ENCODE measurements at places on chromosomes 7 and 10. TPM values are rescaled to one million over a fixed set of nuclear protein-coding genes. Genes with fewer than 3 reads are reported as not detected.

GRCh38 chr7:4079366-4079765, 602.7 kb upstream of the FOXK1 start:
- no peak overlapping the region for H3K4me3 ChIP-seq
- peaks cover 11% of the 10 kb centered on the region for H3K36me3 ChIP-seq
- H3K27me3 ChIP-seq: no peaks in the 10 kb centered on the region
- H3K4me1 ChIP-seq: no peaks in the 10 kb centered on the region
- H3K27ac ChIP-seq: no peak overlapping the region

GRCh38 chr7:139749545-139749944, 28.3 kb downstream of the HIPK2 start:
- no peak overlapping the region for H3K4me3 ChIP-seq
- H3K4me1 ChIP-seq: peaks cover 75% of the 10 kb centered on the region
- DNase-seq: no peak

ABCB1 gene
- total RNA-seq: 14.6 TPM

- H3K36me3 ChIP-seq: no peaks in the 10 kb centered on the region
- no peak overlapping the region for H3K27ac ChIP-seq
- no peaks in the 10 kb centered on the region for H3K4me1 ChIP-seq
- no peaks in the 10 kb centered on the region for H3K27me3 ChIP-seq
Measured at GRCh38 chr7:78326189-78326588, 527.6 kb downstream of the PHTF2 start.

GRCh38 chr10:133527771-133528271, 658 bp downstream of the CYP2E1 start:
- no peak overlapping the region for H3K27ac ChIP-seq
- no peaks in the 10 kb centered on the region for H3K36me3 ChIP-seq
- H3K4me1 ChIP-seq: peaks cover 32% of the 10 kb centered on the region
- DNase-seq: no peak
- peak overlapping the region; percentile 1 for H3K4me3 ChIP-seq
- peaks cover 54% of the 10 kb centered on the region for H3K27me3 ChIP-seq

GRCh38 chr7:93148144-93148543, at the start of gene SAMD9L:
TSS of gene SAMD9L (minus strand) at chr7:93148385. CDS start at chr7:93135971, 12,414 bp downstream.
- peaks cover 21% of the 10 kb centered on the region for H3K36me3 ChIP-seq
- no peaks in the 10 kb centered on the region for H3K27me3 ChIP-seq
- DNase-seq: no peak
- H3K27ac ChIP-seq: peak within 1 kb of the TSS; percentile 86

CPXM2 gene
- 38.2 TPM for total RNA-seq

AGBL3 gene
- 5.4 TPM for total RNA-seq

GRCh38 chr7:37229381-37229780, 219.3 kb downstream of the ELMO1 start:
- no peak for DNase-seq
- H3K4me3 ChIP-seq: no peak overlapping the region
- H3K27me3 ChIP-seq: no peaks in the 10 kb centered on the region
- no peaks in the 10 kb centered on the region for H3K4me1 ChIP-seq
- H3K27ac ChIP-seq: no peak overlapping the region

DNA sequence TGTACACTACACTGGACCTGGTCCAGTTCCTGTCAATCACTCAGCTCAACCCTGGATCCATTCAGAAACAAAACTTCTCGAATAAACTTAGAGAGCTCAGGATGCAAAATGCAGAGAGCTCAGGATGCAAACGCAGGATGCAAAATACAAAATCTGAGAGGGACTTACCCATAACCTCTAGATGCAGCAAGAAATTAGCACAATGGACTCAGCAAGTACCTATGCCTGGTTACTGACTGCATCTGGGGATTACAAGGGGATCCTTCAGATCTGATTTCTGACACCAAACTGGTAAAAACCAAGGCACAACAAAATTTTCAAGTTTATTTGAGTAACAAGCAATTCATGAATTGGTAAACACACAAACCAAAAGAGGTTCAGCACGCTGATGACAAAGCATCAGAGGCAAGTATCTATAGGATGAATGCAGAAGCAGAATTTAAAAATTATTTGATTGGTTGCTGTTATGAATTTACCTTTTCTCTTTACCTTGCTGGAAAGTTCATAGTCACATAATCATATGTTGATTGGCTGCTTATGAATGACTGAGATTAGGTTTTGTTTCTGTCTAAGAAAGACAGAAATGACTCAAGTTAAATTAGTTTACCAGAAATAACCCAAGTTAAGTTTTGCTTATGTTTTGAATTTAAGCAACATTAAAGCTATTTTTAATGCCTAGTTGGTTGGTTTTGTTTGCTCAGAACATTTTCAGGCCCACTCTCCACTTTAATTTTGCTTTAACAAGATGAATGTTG, 11.4 kb downstream of the GIMAP6 start:
- DNase-seq: no peak
- peaks cover 2% of the 10 kb centered on the region for H3K36me3 ChIP-seq
- no peak overlapping the region for H3K27ac ChIP-seq
- no peak overlapping the region for H3K4me3 ChIP-seq
- no peaks in the 10 kb centered on the region for H3K27me3 ChIP-seq

- peak overlapping the region; percentile 85 for H3K4me3 ChIP-seq
- no peaks in the 10 kb centered on the region for H3K27me3 ChIP-seq
- peaks cover 33% of the 10 kb centered on the region for H3K36me3 ChIP-seq
- DNase-seq: peak; percentile 80
Measured at GRCh38 chr10:73251683-73252444, 580 bp downstream of the MRPS16 start.

DNA sequence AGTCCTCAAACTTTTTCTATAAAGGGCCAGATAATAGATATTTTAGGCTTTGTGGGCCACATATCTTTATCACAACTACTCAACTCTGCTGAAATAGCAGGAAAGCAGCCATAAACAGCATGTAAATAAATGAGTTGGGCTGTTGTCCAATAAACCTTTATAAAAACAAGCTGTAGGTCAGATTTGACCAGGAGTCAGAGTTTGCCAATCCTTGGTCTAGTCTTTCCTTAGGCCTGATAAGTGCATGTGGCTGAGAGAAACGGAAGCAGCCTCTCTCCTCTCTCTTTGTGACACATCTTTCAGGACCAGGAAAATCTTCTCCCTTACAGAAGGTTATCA, 724.5 kb downstream of the GRID1 start:
- no peaks in the 10 kb centered on the region for H3K36me3 ChIP-seq
- no peak for DNase-seq
- H3K27ac ChIP-seq: no peak overlapping the region
- no peak overlapping the region for H3K4me3 ChIP-seq
- H3K27me3 ChIP-seq: no peaks in the 10 kb centered on the region
- H3K4me1 ChIP-seq: no peaks in the 10 kb centered on the region

SPAG6 gene
- total RNA-seq: not detected

GNAT3 gene
- not detected for total RNA-seq

DNA sequence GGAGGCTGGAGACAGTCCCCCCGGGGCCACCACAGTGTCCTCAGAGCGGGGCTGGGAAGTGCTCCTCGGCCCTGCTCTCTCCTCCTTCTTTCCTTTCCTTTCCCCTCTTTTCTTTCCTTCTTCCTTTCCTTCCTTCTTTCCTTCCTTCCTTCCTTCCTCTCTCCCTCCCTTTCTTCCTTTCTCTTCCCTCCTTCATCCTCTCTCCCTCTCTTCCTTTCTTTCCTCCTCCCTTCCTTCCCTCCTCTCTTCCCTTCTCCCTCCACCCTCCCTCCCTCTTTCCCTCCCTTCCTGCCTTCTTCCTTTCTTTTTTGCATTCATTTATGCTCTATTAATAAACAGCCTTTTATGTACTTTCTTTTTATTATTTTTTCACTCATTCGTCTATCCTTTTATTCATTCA, 127.1 kb upstream of the TCERG1L start:
- no peaks in the 10 kb centered on the region for H3K4me1 ChIP-seq
- H3K27me3 ChIP-seq: no peaks in the 10 kb centered on the region
- no peak overlapping the region for H3K4me3 ChIP-seq
- no peak for DNase-seq

GATA3 gene
- 8.8 TPM for total RNA-seq

- H3K27ac ChIP-seq: no peak overlapping the region
- H3K4me1 ChIP-seq: no peaks in the 10 kb centered on the region
- H3K27me3 ChIP-seq: no peaks in the 10 kb centered on the region
Measured at GRCh38 chr10:33955676-33956075, 621.2 kb upstream of the NRP1 start.

RTKN2 gene
- 5.7 TPM for total RNA-seq

GRCh38 chr7:117091721-117092120, 138.4 kb downstream of the ST7 start:
- DNase-seq: no peak
- H3K27me3 ChIP-seq: no peaks in the 10 kb centered on the region
- no peaks in the 10 kb centered on the region for H3K36me3 ChIP-seq
- no peak overlapping the region for H3K27ac ChIP-seq
- no peak overlapping the region for H3K4me3 ChIP-seq
- H3K4me1 ChIP-seq: peaks cover 14% of the 10 kb centered on the region

GRCh38 chr10:50419091-50419490, 167.8 kb upstream of the ASAH2 start:
- H3K4me3 ChIP-seq: no peak overlapping the region
- H3K4me1 ChIP-seq: peaks cover 73% of the 10 kb centered on the region
- H3K36me3 ChIP-seq: no peaks in the 10 kb centered on the region
- no peak for DNase-seq
- no peaks in the 10 kb centered on the region for H3K27me3 ChIP-seq

GRCh38 chr7:76262683-76263402, 39.6 kb upstream of the HSPB1 start:
- DNase-seq: no peak
- H3K27ac ChIP-seq: no peak overlapping the region
- no peaks in the 10 kb centered on the region for H3K36me3 ChIP-seq
- peaks cover 66% of the 10 kb centered on the region for H3K27me3 ChIP-seq
- no peak overlapping the region for H3K4me3 ChIP-seq
- peaks cover 23% of the 10 kb centered on the region for H3K4me1 ChIP-seq

DNA sequence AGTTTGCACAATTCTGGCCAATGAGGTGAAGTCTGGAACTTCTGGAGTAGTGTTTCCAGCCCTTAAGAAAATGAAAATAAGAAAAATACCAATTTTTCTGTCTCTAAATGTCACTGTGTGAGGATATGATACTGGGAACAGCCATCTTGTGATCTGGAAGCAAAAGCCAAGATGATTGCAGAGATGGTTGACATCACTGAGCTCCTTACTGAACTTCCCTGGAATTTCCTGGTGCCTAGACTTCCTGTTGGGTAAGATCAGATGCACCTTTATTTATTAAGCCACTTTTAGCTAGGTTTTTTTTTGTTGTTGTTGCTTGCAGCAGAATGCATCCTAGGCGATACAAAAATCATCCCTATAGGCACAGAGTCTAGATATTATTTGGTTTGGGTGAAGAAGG, 27.3 kb upstream of the INHBA start:
- no peak overlapping the region for H3K27ac ChIP-seq
- H3K27me3 ChIP-seq: no peaks in the 10 kb centered on the region
- peaks cover 18% of the 10 kb centered on the region for H3K4me1 ChIP-seq
- no peak for DNase-seq
- no peaks in the 10 kb centered on the region for H3K36me3 ChIP-seq

- H3K4me3 ChIP-seq: no peak overlapping the region
- H3K27me3 ChIP-seq: no peaks in the 10 kb centered on the region
- peaks cover 44% of the 10 kb centered on the region for H3K4me1 ChIP-seq
- H3K36me3 ChIP-seq: no peaks in the 10 kb centered on the region
- DNase-seq: no peak
Measured at GRCh38 chr7:2611401-2611800, 20.4 kb upstream of the TTYH3 start.

DNA sequence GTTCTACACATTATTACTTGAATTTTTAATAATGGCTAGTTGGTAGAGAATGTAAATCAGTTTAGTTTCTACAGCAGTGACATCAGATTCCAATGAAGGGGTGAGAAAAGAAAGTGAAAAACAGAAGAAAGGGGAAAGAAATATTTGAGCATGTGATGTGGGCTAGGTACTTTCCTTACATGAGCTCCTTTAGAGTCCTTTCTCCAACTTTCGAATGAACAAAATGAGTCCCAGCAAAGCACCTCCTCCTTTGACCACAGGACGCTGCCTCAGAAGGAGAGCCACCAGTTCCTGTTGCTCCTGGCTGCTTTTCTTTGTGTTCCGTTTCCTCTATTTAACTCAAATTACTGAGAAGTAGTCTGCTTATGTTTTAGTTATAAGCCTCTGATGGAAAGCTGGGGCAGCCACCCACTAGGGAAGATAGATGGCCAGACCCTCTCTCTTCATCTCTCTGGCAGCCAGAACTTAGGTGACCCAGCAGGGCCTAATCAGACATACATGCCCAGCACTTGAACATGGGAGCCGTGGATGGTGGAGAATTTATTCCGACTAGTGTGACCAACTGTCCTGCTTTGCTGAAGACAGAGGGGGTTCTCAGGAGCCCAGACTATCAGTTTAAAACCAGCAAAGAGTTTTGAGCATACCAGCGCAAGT, 82.4 kb upstream of the NME8 start:
- H3K4me3 ChIP-seq: no peak overlapping the region
- H3K27me3 ChIP-seq: no peaks in the 10 kb centered on the region
- H3K36me3 ChIP-seq: no peaks in the 10 kb centered on the region

STEAP2 gene
- total RNA-seq: 4.8 TPM

STX1A gene
- 4.3 TPM for total RNA-seq

DNA sequence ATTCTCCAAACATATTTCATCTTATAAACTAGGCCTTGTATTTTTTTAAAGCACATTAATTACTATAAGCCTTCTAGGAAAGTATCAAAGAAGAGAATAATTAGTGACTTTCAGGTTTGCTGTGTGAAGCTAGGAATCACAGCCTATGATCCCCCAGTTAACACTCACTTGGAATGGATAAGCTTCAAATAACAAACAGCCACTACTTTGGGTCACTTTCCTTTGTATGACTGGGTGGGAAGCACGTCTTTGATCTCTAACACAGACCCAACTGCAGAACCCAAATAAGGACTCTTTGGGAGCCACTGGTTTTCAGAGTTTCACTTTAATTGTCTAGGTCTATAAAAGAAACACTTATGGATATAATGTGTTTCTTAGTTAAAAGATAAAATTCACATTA, 769.3 kb downstream of the MAGI2 start:
- H3K4me1 ChIP-seq: no peaks in the 10 kb centered on the region
- no peaks in the 10 kb centered on the region for H3K36me3 ChIP-seq
- DNase-seq: no peak
- H3K27ac ChIP-seq: no peak overlapping the region

FFAR4 gene
- total RNA-seq: not detected
